ENCODE measurements at places on chromosomes 5 and 9.
A peak's percentile ranks its signal among the peaks of the same experiment; 100 is the strongest.

- DNase-seq = peak; percentile 58
These were observed 10.6 kb upstream of the P4HA2 start for GRCh38 chr5:132238169-132238744.

DNA sequence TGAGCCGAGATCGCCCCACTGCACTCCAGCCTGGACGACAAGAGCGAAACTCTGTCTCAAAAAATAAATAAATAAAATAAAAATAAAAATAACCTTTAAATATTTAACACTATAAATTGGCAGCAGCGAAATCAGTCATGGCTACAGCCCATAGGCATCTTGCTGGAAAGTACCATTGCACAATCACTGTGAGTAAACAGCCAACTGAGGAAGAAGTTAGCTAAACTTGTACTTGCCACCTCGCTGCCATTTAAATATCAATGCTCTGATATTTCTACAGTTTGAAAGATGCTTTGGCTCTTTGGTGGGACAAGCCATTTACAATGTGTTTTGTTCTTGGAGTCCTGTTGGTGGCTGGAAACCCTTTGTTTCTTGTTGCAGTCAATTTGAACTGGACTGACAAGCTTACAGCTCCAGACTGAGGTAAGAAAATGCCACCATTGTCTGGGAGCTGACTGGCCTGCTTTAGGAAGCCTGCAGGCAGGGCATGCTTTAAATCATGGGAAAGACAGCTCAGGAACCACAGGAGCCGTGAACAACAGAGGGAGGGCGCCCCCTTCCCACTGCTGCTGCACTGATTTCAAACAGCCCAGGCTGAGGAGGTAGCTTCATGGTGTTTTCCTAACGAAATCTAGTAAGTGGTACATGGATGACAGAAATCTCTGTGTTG, 322.8 kb upstream of the RFX3 start:
- DNase-seq = no peak

DNA sequence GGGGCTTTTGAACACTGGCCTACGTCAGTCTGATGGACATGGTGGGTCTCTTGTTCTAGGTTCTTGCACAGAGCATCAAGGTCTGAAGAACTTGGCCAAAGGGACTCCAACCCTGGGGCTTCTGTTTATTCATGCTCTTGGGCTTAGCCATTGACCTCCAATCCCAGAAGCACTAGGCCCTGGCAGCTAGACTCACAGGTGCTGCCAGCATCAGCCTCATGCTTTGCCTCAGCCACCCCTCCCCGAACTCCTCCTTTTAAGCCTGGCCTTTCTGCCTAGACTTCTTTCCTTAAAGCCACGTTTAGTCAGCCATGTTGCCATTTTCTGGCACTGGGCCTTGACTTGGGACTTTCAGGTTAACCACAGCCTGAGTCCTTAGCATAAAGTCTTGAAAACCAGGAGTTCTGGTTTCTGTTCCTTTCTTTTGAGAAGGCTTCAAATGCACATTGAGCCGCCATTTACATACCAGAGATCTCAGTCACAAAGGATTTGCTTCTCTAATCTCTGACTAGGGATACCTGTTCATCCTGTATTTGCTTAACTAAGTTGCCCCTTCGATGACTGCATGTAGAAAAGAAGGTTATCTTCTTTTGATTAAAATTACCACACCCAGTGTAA, 54.7 kb downstream of the ANGPTL2 start:
- DNase-seq = no peak

DNA sequence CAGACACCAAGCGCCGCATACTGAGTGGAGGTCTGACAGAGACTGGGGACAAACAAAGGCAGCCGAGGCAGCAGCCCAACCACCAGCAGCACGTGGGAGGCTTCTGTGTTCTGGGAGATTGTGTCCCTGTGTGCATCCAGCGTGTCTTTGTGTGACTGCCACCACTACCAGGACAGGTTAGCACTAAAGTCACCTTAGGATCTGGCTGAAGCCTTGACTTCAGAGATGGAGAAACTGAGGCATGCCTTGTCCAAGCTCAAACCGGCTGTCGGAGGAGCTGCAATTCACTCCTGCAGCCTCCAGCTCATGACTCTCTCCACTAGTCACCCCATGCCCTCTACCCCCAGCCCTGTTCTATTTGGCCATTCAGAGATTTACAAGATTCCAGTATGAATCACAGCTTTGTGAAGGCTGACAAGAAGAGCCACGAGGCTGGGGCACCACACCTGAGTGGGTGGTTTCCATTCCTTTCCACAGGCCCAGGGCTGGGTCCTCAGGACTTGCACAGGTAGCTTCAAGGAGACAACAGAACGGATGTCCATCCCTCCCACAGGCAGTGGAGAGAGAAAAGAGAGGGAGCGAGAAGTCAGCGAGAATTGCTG, 69.3 kb downstream of the SHB start:
- no peak for DNase-seq

DNA sequence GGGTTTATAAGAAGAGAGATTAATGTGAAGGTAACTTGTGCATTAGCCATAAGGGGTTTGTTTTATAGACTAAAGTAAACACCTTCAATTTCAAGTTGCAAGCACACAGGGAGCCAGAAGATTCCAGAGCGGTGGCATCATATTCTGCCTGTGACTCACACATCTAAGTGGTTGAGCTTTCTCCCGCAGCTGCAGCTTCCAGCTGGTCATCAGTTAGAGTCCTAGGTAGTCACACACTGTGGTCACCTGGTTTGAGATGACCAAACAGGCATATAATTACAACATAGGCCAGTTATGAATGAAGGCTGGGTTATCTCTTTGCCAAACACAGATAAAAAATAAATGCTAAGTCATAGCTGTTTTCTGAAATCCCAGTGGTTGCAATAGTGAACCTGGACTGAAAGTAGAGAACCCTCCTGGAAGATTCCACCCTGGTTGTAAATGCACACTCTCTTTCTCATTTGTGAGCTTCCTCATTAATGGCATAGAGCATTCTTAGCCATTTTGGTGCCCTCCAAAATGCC, 171.3 kb downstream of the GDNF start:
- DNase-seq = no peak

GRCh38 chr5:132378580-132378979, 9.1 kb downstream of the SLC22A5 start:
- no peak for DNase-seq

DNA sequence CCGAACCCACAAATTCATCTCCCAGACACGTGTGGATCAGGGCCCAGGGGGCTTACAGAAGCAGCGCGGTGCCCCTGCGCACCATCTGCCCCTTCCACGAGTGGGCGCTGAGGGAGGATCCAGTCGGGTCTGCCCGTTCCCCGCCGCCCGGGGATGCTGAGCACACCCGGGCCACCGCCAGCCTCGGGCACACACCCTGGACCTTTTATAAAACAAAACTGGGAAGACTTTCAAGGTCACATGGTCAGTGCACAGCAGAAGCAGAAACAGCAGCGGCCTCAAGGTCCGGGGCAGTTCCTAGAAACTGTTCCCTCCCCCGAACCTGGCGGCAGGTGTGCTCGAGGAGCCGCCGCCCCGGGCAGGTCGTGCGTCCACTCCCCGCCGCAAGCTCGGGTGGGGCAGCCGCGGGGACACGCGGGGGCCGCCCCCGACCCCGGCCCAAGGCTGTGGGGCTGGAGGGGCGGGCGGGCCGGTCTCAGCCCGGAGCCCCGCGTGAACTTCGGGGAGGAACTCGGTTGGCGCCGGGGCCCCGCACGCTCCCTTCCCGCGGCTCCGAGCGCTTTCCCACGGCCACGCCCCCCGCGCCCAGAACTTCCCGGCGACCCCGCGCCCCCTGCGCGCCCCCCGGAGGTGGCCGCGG, 633 bp upstream of the PPP1R26 start:
- DNase-seq = no peak

DNA sequence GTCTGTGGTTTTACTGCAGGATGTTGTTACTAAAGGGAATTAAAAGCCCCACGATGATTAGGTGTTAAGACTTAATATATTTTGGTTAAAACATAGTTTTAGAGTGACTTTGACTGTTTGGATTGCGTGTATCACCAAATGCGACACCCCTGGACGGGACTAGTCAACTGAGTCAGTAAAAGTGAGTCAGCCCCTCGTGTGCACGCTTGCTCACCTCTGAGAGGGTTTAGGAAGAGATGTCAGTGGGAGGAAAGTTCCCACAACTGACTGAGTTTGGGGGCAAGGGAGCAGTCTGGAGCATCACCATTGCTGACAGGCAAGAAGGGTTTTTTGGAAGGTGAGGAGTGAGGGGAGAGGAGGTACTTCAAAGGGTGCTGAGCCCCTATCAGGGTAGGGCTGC, 14.4 kb upstream of the DMRT3 start:
- DNase-seq = no peak

DNA sequence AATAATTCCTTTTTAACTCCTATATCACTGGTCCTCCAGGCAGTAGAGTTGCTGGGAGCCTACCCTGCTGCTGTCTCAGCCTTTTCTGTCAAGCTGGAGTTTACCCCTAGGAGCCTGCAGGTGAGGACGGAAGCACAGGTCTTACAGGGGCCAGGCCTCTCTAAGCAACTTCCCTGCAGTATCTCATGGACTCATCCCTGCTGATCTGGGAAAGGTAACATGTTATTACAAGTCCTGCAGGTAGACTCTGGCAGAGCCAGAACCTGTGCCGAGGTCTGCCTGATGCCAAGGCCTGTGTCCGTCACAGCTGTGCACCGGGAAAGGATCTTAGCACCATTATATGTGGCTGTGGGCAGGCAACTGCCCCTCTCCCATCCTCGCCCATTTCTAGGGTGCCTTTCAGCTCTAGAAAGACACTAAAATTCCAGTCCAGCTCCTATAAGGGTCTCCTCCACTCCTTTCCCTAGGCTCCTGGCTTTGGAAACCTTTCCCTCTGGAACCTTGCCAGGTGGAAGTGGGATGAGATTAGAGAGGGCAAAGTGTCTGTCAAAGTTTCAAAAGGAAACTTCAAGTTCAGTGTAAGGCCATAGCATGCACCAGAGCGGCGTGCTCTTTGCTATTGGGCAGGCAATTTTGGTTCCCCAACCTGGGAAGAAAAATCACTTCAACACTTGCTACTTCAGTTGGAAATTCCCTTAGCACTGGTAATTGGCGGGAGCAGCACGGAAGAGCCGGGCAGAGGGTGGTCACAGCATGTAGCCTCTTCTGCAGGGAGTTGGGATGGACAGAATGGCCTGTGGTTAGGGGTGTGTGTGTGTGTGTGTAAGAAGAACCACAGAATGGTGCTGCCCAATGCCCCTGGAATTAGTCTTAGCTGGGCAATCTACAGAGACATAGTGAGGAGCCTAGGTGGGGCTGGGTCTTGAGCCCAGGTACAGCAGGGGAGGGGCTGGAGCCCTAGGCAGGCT, 17.5 kb downstream of the TMEM171 start:
- no peak for DNase-seq

GRCh38 chr9:133787754-133788025, 49.5 kb upstream of the SARDH start:
- no peak for DNase-seq

DNA sequence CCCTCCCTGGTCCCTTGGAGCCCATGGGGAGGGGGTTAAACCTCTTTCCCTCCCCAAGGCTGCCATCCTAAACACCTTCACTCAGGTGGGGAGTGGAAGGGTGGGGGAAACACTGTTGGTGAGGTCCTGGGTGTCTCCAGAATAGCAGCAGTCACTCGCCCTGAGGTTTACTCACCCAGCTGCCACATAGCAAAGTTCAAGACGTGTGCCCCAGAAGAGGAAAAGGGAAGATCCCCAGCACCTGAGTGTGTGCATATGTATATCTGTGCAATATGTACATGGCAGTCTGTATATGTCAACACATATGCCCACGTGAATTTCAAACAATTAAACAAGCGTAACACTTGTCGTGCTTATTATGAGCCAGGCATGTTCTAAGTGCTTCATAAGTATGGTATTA, 31.3 kb upstream of the SMU1 start:
- no peak for DNase-seq

GRCh38 chr5:80698369-80698768, 43.6 kb upstream of the DHFR start:
- DNase-seq = no peak

DNA sequence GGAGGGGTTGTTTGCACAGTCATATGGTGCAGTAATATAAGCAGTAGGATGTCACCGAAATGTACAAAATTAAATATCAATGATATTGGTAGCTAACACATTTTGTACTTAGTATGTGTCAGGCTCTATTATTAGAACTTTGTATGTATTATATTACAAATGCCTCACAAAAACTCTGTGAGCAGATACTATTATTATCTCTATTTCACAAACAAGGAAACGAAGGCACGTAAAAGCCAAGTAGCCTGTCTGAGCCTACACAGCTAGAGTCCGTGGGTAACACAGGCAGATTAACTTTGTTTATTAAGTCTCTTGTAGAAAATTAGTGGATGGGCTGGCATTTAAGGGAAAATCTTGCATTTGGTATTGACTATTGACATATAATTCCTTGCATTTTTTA, 284.3 kb upstream of the DAB2 start:
- DNase-seq = no peak

DNA sequence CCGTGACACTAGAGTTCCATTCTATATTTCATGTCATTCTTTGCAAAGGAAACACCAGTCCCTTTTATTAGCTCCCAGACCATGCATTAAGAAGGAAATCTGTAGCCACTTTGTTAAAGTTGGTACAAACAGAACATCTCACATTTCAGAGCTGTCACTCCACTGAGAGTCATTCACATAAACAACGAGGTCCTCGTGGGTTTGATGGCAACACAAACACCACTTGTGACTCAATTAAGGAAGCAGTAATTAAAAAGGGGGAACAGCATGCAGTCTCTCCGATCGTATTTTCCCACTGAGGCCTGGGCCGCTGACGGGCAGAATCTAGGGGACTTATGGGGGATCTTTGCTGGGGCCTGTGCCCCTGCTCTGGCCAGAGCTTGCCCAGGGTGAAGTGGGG, 94.2 kb upstream of the ZNF618 start:
- no peak for DNase-seq

GRCh38 chr5:149745-150485, 41.4 kb upstream of the LRRC14B start:
- DNase-seq = no peak

DNA sequence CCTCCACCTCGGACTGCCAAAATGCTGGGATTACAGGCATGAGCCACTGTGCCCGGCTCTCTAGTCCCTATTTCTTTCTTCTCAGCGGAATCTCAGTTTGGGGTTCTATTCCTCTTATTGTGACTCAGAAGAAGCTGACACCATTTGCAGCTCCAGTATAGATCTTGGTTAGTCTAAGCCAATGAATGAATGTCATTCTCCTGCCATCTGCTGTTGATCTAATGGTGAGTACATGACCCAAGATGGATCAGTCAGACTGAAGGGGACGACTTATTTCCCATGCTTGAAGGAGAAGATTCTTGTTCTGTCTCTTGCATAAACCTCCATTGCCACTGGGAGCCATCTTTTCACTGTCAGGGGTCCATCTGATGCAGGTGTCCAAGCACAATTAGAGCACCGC, 76.0 kb upstream of the KLF9 start:
- DNase-seq = no peak

- no peak for DNase-seq
These were observed 14.7 kb upstream of the NINJ1 start for GRCh38 chr9:93148721-93149120.

GRCh38 chr9:124660341-124660801, 110.7 kb downstream of the NR6A1 start:
- DNase-seq = no peak

GRCh38 chr5:147369742-147370374, 135.0 kb downstream of the STK32A start:
- DNase-seq = no peak

GRCh38 chr5:18281947-18282581, 647.8 kb downstream of the TAF11L14 start:
- no peak for DNase-seq

Measured in stimulated activated CD4-positive, alpha-beta T cell treated with anti-CD3 and anti-CD28 coated beads, TNF-alpha, amount 100 ng/mL, for 48 hours (primary cell).